Right ventricle myocardium inferior (tissue), 1 donor: ENCODE measurements at places on chromosomes 7 and 10.

GRCh38 chr10:110651044-110651958, 7.2 kb downstream of the RBM20 start:
- no peak for DNase-seq

GRCh38 chr10:51952056-51952455, 252.7 kb upstream of the CSTF2T start:
- no peak for DNase-seq

DNA sequence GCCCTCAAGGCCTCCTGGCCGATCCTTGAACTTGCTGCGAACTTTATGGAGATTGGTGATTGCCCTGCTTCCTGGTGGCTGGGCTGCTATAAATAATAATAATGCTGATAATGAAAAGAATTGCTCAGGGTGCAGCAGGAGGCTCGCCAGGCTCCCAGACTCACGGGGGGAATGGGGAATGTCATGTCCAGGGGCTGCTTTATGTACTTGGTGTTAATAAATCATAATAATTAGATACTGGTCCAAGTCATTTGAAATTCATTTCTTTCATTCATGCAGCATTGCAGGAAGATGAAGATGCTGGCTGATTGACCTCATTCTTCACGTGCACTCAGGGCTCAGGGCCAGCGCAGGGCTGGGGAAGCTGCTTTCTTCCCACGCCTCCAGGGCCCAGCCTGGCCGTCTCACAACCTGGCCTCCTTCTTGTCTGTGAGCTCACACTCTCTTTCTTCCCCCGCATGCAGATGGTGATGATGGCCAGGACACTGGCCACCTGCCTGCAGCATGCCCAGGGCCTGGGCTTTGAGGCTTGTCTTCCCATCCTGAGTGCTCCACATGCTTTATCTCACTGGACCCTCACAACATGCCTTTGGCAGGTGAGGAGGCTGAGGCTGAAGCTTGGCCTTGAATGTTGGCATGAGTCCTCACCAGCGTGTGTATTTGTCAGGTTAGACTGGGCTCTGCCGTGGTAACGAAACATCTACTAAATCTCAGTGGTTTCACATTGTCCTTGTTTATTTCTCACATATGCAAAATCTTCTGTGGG, 138.4 kb upstream of the TNS3 start:
- DNase-seq, result no peak

DNA sequence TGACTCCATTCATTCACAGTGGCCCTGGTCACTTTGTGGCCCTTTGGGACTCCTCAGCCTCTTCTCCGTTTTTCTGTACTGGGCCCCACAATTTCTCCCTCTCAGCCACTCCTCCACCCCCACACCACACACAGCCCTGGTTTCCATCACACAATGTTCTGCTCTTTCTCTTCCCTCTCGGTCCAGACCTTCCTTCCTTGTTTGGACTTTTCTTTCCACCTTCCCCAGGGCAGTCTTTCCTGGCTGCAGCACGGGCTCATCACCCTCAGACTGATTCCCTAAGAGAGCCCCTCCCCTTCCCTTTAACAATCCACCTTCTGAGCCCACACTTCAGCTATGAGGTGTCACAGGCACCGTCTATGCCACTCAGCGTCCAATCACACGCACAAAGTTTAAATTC, 25.7 kb downstream of the CPXM2 start:
- DNase-seq, result no peak

DNA sequence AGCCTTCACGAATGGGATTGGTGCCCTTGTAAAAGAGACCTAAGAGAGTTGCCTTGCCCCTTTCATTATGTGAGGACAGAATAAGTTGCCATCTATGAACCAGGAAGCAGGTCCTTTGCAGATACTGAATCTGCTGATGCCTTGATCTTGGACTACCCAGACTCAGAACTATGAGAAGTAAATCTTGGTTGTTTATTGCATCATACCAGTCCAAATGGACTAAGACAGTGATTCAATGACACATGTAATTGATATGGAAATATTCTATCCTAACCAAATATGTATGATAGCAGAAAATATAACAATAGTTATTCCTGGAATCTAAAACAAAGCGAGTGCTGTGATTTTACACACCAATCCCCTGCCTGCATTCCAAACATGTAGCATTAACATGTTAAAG, 17.0 kb upstream of the LYZL1 start:
- DNase-seq, result no peak

DNA sequence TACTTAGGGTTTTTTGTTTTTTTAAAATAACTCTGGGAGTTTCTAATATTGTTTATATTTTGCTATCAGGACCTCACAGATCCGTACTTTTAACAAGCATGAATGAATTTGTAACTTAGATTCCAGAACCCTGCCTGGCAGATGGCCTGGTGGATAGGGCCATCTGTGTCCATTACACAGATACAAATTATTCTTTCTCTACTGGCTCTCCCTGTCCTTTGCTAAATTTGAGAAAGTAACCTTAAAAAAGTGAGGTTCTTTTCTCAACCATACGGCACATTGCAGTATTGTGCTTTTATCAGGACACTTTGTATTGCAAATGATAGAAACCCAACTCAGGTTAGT, 26.6 kb downstream of the LCOR start:
- DNase-seq, result no peak

GRCh38 chr7:113561446-113561845, 357.4 kb downstream of the PPP1R3A start:
- DNase-seq, result no peak

DNA sequence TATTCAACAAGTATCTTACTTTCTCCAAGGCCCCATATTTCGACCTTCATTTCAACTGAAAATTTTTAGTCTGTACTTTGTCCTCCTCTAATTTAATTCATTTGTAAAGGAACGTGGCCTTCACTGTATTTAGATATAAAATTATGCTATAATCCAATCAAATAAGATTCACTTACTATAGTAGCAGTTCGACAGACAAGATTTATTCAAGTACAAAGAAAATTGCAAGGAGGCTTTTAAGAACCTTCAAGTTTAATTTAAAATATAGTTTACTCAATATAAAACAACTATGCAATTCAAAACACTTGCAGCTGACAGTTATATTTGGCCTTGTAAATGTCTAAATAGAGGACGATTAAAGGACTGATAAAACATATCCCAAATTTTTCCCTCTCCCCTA, 85.6 kb downstream of the RAPGEF5 start:
- DNase-seq, result no peak

DNA sequence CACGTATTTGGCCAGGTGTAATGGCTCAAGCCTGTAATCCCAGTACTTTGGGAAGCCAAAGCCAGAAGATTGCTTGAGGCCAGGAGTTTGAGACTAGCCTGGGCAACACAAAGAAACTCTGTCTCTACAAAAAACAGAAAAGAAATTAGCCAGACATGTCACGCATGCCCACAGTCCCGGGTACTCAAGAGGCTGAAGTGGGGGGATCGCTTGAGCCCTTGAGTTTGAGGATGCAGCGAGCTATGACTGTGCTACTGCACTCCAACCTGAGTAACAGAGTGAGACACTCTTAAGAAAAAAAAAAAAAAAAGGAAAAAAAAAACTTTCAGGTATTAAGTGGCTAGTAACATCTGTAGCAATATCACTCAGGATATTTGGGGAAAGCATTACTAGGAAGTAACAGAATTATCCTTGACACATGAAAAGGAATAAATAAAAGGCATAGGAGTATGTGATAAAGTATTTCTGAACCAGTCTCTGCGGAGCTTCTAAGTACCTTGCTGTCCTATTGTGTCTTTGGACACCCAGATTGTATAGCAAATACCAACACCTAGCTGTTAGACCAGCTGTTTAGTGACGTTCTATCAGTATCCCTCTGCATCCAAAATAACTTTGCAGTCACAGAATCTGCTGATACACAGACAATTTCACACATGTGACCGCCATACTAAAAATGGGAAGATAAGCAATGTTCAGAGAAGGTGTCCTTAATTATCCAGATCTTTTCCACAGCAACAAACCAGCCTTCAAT, 74.4 kb downstream of the CYTH3 start:
- DNase-seq, result no peak

- no peak for DNase-seq
Measured at GRCh38 chr10:129770286-129770685, 193.8 kb downstream of the EBF3 start.

DNA sequence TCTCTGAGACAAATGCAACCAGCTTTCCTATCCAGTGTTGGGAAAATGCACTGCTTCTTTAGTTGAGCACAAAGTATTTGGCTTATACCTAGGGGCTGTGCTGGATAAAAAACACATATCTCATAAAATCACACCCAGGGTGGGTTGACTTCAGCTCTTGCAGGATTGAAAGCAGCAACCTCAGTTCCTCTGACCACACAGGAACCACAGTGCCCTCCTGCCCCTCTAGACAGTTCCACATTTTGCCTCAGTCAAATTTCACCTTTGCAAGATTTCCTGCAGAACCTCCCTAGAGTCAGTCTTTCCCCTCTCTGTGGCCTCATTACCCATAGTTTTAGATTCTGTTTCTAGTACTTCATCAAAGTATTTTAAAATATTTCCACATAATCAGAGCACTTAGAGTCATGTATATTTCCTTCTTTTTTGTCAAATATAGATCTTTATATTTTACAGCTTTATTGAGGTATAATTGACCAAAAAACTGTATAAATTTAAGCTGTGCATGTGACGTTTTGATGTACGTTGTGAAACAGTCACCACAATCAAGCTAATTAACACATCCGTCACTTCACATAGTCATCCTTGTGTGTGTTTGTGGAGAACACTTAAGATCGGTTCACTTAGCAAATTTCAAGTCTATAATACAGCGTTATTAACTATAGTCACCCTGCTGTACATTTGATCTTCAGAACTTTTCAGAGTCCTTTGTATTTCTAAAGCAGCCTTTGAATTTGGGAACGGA, 37.0 kb upstream of the EGR2 start:
- no peak for DNase-seq

DNA sequence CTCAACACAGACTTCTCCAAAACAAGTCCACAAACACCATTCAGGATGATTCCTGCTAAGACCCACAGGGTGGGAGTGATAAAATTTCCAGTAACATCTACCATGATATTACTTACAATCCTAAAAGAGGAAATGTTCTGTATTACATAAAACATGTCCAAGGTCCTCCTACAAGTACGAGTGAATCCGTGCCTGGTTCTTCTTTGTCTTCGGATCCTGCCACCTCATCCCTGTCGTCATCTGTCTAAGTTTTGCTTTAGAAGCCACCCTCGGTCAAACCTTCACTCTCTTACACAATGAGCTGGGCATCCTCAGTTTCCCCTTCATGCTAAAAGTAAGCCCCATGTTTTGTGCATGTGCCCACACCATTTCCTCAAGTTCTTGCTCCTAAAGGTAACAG, 279.0 kb downstream of the KCNMA1 start:
- DNase-seq, result no peak

GRCh38 chr7:37674531-37674930, 9.0 kb upstream of the GPR141 start:
- DNase-seq, result no peak

- no peak for DNase-seq
Measured at GRCh38 chr10:129285459-129285858, 181.6 kb upstream of the MGMT start.

DNA sequence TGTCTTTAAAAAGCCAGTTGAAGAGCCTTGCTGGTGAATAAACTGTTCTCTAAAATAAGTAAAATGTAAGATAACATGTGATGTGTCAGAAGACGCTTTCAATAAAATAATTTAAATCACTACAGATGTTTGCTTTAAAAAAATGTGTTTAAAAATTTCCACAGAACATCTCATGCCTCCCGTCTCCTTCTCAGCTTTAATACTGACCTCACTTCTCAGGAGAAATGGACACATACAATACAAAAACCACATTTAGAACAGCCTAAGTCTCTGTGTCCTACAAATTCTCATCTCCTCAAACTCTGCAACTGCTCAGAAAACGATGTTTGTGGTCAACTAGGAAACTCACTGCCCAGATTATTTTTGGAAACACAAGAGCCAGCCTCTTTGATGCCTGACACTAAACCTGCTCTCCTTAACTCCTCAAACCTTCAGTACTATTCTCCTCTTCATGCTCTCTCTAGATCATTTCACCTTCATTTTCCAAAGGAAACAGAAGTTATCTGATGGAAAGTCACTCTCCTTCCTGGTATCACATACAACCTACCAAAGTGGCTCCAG, 120.3 kb downstream of the ZNF438 start:
- DNase-seq, result no peak

- peak; percentile 78 for DNase-seq
Measured at GRCh38 chr10:48289501-48290238, 15.2 kb upstream of the FRMPD2 start.

- no peak for DNase-seq
Measured at GRCh38 chr10:19946791-19947190, 130.6 kb downstream of the PLXDC2 start.

- DNase-seq, result peak; percentile 91
Measured at GRCh38 chr7:93921607-93922566, at the start of gene GNG11. Gene GNG11, plus strand, starts transcription at chr7:93921735. Its CDS starts 403 bp downstream, at chr7:93922138.

DNA sequence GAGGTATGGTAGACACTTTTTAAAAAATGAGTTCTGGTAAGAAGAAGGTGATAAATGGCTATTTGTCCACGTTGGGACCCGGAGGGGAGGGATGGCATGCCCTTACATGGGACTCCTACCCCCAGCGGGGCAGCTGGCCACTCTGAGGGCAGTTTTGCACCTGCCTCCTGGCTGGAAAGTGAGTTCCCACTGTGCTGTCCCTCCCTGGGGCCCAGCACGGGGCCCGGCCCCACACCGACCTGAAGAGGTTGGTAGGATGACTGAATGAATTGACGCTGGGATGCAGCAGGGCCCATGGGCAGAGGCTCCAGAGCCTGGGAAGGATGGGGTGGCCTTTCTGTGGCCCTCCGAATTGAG, 601 bp upstream of the AEBP1 start:
- DNase-seq, result peak; percentile 14

DNA sequence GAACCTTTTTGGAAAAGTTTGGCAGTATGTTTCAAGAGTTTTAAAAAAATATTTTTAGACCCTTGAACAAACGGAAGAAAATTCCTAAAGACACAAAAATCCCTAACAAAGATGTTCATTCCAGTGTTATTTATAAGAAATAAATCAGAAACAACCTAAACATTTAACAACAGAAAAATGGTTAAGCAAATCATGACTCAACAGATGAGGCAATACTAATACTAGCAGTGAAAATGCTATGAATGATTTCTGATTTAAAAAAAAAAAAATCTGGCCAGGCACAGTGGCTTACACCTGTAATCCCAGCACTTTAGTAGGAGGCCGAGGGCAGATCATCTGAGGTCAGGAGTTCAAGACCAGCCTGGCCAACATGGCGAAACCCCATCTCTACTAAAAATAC, 61.0 kb downstream of the ARHGAP12 start:
- DNase-seq, result no peak

DNA sequence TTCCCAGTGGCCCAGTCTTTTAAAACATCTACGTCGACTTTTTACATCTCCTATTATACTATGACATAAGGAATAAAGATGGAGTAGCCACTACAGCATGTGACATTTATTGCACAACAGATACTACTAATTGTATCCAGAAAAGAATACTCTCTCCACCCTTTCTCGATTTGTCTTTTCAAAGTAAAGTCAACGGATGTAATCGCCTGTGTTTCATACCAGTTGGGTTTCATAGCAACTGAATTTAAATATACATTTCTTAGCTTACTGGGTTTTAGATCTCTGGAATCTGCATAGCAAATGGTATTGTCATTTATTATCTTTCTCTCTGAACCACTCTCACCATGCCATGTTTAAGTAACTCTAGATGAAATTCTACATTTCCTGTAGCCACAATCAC, 86.4 kb upstream of the TRIL start:
- no peak for DNase-seq

GRCh38 chr10:47225219-47225927, 74.6 kb upstream of the GDF10 start:
- DNase-seq, result no peak

GRCh38 chr7:54563329-54563916, 21.2 kb downstream of the VSTM2A start:
- DNase-seq, result no peak
